ENCODE measurements at places on chromosomes 5 and 9. TPM values are rescaled to one million over a fixed set of nuclear protein-coding genes. Genes with fewer than 3 reads are reported as not detected.
A peak's percentile ranks its signal among the peaks of the same experiment; 100 is the strongest.

DNA sequence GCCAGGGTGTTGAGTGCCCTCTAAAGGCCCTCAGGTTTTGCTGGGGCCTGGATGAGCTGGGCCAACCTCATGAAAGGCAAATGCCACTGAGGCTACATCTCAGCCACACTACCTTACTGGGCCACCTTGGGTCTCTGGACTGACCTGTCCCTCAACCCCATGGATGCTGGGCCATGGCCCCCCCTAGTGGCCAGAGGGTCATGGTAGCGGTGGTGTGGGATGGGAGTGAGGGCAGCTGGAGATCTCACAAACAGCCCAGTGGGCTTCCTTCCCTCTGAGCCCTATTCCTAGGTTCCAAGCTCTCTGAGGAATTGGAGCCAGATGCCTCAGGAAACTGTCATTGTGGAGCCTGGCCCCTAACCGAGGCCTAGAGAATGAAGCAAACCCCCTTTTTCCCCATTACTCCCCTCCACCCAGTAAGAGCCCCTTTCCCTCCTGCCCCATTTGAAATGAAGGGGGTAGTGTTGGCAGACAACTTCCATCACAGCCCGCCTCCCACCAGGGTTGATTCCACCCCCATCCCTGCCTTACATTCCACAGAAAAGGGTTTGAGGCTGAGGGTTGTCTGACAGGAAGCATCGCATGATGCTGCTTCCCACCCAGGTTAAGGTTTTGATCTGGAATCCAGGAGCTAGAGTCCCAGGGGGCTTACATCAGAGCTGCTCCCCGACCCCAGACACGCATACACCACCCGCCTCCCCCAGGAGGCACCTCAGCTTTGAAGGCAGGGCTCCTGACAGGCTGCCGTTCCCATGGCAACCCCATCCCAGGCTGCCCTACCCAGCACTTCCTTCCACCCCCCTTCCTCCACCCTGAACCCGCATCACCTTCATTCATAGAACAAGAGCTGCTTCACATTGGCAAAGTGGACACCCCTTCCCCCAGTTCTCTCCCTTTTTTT lies 63.9 kb downstream of the PCDH1 start:
- DNase-seq, result no peak

GRCh38 chr5:91306497-91306896 lies 76.6 kb downstream of the ARRDC3 start:
- DNase-seq, result no peak

DNA sequence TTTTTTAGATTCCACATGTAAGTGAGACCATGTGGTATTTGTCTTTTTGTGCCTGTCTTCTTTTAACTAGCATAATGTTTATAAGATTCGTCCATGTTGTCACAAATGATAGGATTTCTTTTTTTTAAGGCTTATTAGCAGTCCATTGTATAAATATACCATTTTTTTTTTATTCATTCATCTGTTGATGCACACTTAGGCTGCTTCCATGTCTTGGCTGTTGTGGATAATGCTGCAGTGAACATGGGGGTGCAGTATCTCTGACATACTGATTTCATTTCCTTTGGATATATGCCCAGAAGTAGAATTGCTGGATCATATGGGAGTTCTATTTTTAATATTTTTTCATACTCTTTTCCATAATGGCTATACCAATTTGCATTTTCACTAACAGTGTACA lies 48.7 kb downstream of the KIAA1958 start:
- peak; percentile 47 for DNase-seq

The TMEFF1 gene
- 3.0 TPM for total RNA-seq

DNA sequence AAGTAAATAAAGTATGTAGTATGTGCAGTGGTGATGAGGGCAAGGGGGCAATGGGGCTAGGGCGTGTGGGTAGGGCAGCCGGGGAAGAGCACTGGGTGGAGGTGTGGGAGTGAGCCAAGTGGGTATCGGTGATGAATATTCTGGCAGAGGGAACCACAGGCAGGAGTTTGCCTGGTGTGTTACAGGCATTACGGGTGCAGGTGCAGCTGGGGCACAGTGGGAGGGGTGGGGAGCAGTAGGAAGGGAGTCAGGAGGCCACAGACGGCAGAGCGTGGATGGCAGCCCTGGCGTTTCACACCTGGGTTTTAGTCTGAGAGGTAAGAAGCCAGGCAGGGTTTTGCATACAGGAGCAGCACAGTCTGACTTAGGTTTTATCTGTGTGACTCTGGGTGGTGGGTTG lies 35.4 kb downstream of the SFXN1 start:
- DNase-seq, result no peak

Data from tongue (tissue), 3 donors.